ENCODE measurements at places on chromosomes 7 and 10.

DNA sequence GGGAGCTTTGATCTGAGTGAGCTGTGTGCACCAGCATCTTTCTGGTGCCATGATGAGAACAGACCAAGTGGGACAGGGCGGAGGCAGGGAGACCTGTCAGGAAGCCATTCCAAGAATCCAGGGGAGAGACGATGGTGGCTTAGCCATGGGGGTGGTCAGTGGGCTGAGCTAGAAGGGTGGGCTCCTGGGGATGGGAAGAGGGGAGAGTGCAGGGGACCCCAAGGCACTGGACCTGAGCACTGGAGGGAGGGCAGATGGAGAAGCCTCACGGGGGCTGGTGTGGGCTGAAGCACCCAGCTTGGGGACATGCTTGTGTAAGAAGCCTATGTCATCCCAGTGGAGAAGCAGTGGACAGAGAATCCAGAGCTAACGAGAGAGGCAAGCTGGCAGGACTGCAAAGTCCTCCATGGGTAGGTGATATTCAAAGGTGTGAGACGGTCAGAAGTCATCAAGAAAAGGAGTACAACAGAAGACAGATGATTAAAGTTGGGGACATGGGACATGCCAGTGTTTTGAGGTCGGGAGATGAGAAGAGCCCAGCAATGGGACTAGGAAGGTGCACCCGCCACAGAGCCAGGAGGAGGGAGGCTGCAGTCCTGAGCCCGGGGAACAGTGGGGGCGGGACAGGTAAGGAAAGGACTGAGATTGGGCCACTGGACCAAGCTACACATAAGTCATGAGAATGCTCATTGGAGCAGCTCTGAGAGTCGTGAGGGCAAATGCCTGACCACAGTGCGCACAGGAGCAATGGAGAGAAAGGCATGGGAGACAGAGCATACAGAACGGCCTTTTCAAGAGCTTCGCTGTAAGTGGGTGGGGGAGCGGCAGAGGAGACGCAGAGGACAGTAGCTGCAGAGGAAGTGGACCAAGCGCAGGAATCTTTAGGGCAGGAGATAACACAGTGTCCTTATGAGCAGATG is 72.0 kb downstream of the GRID1 start:
- no peak for DNase-seq

DNA sequence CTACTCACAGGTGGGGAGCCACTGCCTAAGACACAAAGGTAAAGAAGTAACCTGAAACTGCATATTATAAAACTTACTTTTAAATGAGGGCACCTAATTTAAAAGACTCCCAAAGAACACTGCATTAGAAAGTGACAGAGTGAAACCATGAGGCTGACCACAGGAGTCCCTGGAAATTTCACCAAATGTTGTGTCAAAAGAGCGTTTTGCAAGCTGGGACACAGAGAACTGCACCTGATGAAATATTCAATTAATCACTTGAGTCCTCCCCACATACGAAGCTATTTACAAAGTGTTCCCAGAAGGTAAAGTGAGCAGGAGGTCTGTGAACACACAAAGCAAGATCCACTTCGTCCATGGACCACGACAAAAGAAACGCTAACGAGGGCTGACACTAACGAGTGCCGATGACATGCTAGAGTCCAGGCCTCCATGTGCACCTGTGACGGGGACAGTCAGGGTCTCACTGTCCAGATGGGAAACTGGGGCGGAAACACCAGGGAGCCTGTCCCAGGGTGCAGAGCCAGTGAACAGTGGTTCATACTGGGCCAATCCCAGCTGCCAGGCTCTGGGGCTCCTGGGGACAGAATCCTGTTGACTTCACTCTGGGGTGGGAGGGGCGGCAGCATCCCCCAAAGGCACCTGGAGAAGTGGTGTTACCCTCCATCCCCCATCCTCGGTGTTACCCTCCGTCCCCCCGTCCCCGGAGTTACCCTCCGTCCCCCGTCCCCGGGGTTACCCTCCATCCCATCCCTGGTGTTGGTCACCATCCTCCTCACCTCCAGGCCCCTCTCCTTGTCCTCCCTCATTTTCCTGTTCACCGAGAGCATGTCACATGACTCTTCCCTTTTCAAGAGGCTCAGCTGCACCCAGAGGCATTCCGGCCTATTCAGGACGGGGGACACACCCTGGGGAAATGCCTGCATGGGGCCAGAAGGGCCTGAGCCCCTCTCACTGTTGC is 63.4 kb downstream of the DIP2C start:
- no peak for DNase-seq

DNA sequence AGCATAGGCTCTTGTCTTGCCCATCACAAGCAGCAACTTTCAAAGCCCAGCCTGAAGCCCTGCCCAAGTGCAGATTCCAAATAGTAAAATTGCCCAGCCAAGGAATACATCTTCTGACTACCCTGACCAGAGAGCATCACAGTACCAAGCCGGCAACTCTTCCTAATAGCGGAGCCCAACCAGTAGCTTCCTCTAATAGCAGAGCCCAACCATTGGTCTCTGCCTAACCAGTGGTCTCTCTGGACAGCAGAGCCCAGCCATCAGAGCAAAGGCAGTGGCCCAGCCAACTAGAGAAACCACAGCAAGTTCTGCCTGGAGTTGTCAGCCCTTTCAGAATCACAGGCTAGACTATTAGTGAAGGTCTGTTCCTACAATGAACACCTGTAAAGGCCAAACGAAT is 285.6 kb downstream of the HGF start:
- no peak for DNase-seq

GRCh38 chr10:93820434-93820833 is 62.7 kb downstream of the LGI1 start:
- DNase-seq: no peak

GRCh38 chr10:80163741-80164341 is 31.3 kb downstream of the PLAC9 start:
- no peak for DNase-seq

- no peak for DNase-seq
Measured at GRCh38 chr10:29102636-29103035, 186.2 kb upstream of the LYZL1 start.

DNA sequence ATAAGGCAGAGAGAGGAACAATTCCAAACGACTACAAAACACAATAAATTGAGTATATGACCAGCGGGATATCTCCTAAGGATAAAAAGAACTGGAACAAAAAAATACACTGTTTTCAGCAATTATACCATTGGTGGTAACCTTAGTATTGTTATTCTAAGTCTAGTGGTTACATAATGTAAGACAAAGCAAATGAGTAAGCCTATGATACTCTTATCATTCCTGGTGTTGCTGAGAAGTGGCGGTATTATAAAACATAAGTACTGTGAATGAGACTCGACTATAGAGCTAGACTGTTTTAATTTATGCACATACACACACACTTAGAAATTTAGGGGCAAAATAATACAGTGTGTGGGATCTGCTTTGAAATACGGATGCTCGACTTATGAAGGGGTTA is 107.7 kb downstream of the NRBF2 start:
- no peak for DNase-seq

DNA sequence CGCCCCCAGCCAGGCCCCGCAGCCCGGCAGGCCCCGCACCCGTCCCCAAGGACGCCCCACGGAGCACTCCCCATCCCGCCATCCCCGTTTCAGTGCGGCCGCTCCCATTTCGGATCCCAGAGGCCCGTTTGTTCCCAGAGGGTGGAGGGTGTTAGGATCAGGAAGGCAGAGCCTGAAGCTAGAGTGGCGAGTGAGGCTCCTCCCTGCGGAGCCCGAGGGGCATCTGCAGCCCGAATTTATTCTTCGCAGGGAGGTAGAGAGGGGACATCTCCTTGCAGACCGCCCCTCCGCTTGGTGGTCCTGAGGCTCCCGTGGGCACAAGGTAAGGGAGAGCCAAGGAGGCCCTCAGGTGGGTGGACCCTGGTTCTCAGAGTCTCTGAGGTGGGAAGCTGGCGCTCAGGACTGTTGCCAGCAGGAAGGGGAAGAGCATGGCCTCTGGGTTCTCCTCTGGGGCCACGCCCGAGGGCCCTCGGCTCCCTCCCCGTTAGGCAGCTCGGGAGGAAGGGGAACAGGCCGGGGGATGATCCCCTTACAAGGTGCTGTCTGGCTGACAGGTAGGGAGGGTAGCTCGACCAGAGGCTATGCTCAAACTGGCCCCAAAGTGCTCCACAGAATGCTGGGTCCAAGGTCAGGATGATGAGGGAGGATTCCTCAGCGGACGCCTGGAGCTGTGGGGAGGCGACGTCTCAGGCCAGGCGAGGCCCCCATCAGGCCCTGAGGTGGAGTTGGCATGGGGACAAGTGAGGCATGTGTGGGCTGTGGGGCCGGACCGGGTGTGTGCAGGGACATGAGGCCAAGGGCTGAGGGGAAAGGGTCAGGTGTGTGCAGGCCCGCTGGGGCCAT is 17.4 kb downstream of the POLL start:
- DNase-seq: no peak

GRCh38 chr7:157630301-157630853 is 293.6 kb downstream of the DNAJB6 start:
- no peak for DNase-seq

DNA sequence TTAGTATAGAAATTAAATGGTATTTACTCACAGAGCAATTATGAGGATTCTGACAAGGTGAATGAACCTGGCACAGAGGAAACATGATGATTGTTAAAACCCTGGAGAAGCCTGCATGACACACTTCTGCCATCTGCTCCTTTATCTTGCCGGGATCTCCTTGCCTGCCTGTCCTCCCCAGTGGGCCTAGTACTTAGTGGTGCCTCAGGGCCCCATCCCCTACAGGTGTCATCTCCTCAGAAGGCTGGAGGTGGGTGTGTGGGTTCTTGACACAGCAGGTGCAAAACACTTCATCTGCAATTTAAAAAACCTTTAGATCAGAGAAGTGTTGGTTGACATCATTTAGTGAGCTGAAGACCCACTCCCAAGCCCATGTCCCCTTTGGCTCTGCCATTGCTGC is 261.2 kb downstream of the ADRA2A start:
- DNase-seq: no peak

DNA sequence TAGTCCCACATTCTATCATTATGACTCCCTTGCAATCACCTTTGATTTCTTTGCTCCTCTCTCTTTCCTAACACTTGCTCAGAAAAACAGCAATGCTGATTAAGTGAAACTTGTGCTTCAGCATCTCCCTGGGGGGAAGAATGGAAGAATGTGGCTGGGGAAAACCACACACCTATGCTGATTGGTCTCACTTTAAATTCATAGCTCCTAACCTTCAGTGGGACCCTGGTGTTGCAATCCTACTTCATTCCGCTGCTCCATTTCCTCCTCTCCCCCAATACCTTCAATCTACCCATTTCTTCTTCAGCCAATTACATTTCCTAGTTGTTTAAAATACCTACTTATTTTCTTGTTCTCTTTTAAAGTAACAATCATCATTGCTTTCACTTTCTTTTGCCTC is 1166.7 kb upstream of the C7orf33 start:
- no peak for DNase-seq

- no peak for DNase-seq
Measured at GRCh38 chr10:85402541-85402940, 964.1 kb downstream of the GRID1 start.

- no peak for DNase-seq
Measured at GRCh38 chr7:37709631-37710509, 26.3 kb downstream of the GPR141 start.

- DNase-seq: no peak
Measured at GRCh38 chr10:18377898-18378297, 237.7 kb downstream of the CACNB2 start.

DNA sequence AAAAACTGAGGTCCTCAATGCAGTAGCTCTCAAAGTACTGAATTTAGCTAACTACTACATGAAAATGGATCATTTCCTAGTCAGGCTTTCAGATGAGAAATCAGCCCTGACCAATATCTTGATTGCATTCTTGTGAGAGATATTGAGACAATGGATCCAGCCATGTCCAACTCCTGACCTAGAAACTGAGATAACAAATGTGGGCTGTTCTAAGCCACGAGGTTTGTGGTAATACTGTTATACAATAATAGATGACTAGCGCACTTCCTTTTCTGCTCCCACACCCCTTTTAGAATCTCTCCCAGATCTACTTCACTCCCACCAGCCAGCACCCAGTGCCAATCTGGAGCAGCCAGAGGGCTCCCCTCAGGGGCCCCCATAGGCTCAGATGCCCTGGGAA is 209.3 kb upstream of the KMT2E start:
- DNase-seq: no peak

GRCh38 chr7:103859709-103860108 is 129.7 kb downstream of the RELN start:
- no peak for DNase-seq

DNA sequence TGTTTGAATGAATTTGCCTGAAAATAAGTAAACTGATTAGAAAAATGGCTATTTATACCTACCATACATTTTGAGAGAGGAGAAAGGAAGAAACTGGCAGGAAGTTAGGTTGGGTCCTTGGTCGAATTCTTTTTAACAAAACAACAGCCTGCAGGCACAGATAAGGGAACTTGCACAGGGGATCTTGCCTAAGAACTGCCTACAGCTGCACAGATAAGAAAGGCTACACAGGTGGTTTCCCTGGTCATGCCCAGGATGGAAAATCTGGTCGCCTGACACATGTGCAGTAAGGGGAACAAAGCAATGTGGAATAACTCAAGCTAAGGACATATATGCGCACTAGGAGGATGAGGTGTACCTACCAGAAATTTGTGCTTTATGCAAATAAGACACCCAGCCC is 732.1 kb upstream of the POT1 start:
- no peak for DNase-seq

DNA sequence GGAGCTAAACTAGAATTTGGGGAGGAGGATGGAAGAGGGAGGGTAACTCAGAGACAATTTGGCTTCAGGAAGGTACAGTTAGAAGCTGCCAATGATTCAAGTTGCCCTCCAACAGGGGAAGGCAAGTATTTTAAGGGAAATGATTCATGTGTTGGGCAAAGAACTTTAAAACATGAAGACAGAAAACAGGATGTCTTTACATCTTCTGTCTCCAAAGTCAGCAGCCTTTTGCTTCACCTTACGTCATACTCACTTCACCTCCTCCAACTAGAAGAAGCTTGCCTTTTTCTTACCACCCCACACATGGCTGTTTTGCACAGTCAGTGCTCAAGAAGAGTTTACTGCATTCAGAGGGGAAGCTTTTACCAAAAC is 36.1 kb downstream of the PPP1R3C start:
- no peak for DNase-seq

GRCh38 chr10:80966326-80966986 is 428.8 kb downstream of the SH2D4B start:
- DNase-seq: no peak

All from stimulated activated CD8-positive, alpha-beta memory T cell treated with anti-CD3 and anti-CD28 coated beads, Interleukin-7, amount 100 ng/mL, for 4 hours (primary cell).